SJSA1 (cell line): ENCODE measurements at places on chromosomes 7 and 10.

- H3K27me3 ChIP-seq, result no peaks in the 10 kb centered on the region
- H3K4me3 ChIP-seq, result no peak overlapping the region
- no peak for DNase-seq
- H3K4me1 ChIP-seq, result no peaks in the 10 kb centered on the region
- no peaks in the 10 kb centered on the region for H3K36me3 ChIP-seq
Measured at GRCh38 chr10:106267591-106267990, 896.9 kb downstream of the SORCS1 start.

DNA sequence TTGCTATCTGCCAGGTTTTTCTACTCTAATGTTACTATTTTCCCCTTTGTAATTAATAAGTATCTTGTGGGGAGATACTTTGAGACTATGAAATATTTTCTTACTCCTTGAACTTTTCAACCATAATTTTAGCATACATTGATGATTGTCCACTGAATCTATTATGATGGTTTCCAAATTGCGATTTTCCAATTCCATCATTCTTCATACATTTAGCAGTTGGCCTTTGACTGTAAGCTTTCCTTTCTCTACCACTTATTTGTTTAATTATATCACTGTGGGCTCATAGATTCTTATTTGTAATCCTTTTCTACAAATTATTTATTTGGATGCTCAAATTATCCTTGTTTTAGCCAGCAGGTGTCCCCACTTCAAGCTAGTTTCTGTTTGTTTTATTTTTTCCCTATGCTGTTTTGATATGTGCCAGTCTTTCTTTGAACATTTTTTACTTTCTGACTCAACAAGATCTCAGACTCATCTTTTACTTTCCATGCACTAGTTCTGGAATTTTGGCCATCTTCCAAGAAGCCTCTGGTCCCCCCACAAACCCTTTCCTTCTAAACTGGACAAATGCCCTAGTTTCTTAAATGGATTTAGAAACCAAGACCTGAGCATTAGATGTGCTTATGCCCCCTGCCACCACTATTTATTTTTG is 11.4 kb upstream of the MRPS16 start:
- no peak overlapping the region for H3K4me3 ChIP-seq
- H3K27ac ChIP-seq, result no peak overlapping the region
- no peak for DNase-seq
- H3K36me3 ChIP-seq, result no peaks in the 10 kb centered on the region
- H3K4me1 ChIP-seq, result peaks cover 11% of the 10 kb centered on the region

DNA sequence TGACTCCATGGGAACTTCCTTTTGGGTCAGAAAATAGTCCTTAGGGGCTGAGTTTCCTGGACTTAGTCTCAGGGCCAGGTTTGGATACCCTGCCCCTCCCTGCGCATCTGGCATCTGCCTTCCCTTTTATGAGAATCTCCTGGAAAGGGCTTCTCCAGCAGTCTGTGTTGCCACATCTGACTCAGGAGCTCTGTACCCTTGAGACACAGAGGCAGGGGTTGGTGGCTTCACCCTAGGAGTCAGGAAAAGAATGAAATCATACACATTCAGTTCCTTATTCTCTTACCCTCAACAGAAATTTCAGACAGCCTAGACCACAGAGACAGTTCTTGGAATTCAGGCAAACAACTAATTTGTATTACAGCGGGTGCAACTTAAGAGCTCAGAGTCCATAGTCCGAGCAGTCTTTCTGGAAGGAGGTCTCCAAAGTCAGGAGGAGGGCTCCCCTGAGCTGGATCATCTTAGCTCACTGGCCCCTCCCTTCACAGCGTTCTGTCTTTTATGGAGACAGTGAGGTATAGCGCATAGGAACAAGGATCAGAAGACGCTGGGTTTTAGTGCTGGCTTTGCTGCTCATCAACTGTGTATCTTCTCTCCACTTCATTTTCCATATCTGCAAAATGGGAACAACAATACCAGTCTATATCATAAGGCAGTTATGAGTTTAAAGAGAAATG is 3.0 kb upstream of the PLAU start:
- H3K27me3 ChIP-seq, result no peaks in the 10 kb centered on the region
- H3K27ac ChIP-seq, result peak overlapping the region; percentile 87

GRCh38 chr10:92242910-92243671 is 47.8 kb downstream of the CPEB3 start:
- peak; percentile 37 for DNase-seq
- peak overlapping the region; percentile 7; the same call in 1 of the 2 replicates for H3K4me3 ChIP-seq
- peaks cover 14% of the 10 kb centered on the region for H3K4me1 ChIP-seq
- H3K27ac ChIP-seq, result no peak overlapping the region
- H3K36me3 ChIP-seq, result no peaks in the 10 kb centered on the region
- no peaks in the 10 kb centered on the region; the same call in 1 of the 2 replicates for H3K27me3 ChIP-seq

GRCh38 chr7:25804154-25804553 is 347.8 kb upstream of the NFE2L3 start:
- no peak overlapping the region for H3K4me3 ChIP-seq
- no peaks in the 10 kb centered on the region for H3K36me3 ChIP-seq
- H3K27me3 ChIP-seq, result no peaks in the 10 kb centered on the region
- H3K27ac ChIP-seq, result peak overlapping the region; percentile 77
- H3K4me1 ChIP-seq, result peaks cover 60% of the 10 kb centered on the region

- no peak for DNase-seq
- H3K27me3 ChIP-seq, result no peaks in the 10 kb centered on the region
- H3K4me3 ChIP-seq, result no peak overlapping the region
- H3K4me1 ChIP-seq, result no peaks in the 10 kb centered on the region
Measured at GRCh38 chr7:117741962-117742361, 131.3 kb downstream of the CTTNBP2 start.

DNA sequence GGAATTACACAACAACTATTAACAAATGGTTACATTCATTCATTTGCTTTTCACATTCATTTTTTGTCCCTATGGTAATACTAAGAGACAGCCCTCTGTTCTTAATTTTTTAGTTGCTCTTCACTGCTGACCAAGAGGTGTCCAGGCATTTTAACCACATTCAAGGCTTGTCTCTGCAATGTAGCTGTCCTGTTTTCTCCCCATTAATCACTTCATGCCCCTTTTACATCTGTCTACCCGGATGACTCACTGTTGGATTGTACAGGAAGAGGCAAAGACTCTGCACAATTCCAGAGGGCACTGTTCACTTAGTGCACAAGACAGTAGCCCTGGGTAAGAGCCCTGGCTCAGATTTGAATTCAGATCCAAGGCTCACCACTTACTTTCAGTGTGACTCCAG is 168.5 kb downstream of the NOC3L start:
- peaks cover 24% of the 10 kb centered on the region for H3K4me1 ChIP-seq
- no peaks in the 10 kb centered on the region for H3K36me3 ChIP-seq
- no peak for DNase-seq
- H3K27ac ChIP-seq, result no peak overlapping the region
- no peaks in the 10 kb centered on the region for H3K27me3 ChIP-seq

GRCh38 chr10:98299341-98299740 is 31.3 kb upstream of the LOXL4 start:
- no peaks in the 10 kb centered on the region for H3K4me1 ChIP-seq
- H3K27ac ChIP-seq, result no peak overlapping the region
- no peaks in the 10 kb centered on the region for H3K27me3 ChIP-seq
- no peaks in the 10 kb centered on the region for H3K36me3 ChIP-seq
- H3K4me3 ChIP-seq, result no peak overlapping the region
- DNase-seq, result no peak

DNA sequence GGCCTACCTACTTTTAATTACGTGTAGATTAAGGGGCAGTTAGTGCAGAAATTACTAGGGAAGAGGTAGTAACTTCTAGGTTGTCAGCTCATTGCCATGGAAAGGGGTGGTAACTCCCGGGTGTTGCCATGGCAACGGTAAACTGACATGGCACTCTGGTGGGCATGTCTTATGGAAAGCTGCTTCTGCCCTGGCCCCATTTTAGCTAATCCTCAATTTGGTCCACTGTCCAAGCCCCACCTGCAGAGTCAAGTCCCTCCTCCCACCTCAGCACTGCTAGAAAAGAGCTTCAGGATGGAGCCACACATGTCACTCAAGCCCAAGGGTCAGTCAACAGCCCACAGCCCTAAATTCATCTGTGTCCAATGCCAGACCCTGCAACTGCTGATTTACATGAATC is 7.5 kb upstream of the ZKSCAN1 start:
- no peaks in the 10 kb centered on the region for H3K4me1 ChIP-seq
- no peak for DNase-seq
- H3K4me3 ChIP-seq, result no peak overlapping the region
- no peaks in the 10 kb centered on the region for H3K36me3 ChIP-seq
- no peak overlapping the region for H3K27ac ChIP-seq

GRCh38 chr7:134827889-134828288 is 48.5 kb downstream of the CALD1 start:
- peaks cover 60% of the 10 kb centered on the region for H3K4me1 ChIP-seq
- H3K4me3 ChIP-seq, result no peak overlapping the region
- DNase-seq, result no peak
- peaks cover 63% of the 10 kb centered on the region for H3K36me3 ChIP-seq
- no peaks in the 10 kb centered on the region for H3K27me3 ChIP-seq

GRCh38 chr7:131843898-131844331 is 287.5 kb upstream of the PODXL start:
- H3K27ac ChIP-seq, result no peak overlapping the region
- H3K36me3 ChIP-seq, result no peaks in the 10 kb centered on the region
- H3K27me3 ChIP-seq, result 0 out of 2 replicates have a peak, but pooled peaks cover 5% of the 10 kb centered on the region
- H3K4me1 ChIP-seq, result peaks cover 18% of the 10 kb centered on the region
- DNase-seq, result no peak
